ENCODE measurements at places on chromosomes 3 and 15.

- DNase-seq, result no peak
Measured at GRCh38 chr3:135084405-135084804, 289.3 kb downstream of the EPHB1 start.

DNA sequence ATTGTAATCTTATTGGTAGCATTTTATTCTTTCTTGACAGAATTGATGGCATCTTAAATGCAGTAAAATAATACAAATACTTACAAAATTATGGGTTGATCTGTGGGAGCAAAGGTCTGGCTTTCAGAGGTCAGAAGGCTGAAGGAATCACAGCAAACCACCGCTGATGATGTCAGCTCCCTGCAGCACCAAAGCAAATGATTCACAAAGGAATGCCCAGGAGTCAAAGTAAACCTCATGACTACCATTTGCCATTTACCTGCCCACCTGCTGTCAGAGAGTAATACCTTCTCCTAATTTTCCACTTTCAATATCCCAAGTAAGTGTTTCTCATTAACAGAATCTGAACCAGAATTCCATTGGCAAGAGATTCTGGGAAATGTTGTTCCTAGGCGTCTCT is 46.1 kb downstream of the CPA3 start:
- no peak for DNase-seq

DNA sequence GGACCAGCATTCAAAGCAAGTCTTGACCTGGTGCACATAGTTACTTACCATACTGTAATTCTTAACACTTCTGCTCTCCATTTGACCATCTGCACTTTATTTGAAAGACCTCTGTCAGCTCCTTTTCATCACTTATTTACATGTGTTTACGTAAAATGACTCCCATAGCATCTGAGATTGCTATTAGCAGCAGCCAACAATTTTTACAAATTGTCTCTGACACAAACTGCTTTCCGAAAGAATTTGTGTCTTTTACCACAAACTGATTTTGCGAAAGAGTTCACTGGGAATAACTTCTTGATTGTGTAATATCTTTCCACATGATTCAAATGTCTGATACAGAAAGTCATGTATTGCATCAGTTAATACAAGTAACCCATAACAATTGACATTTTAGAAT is 144.1 kb upstream of the PEX5L start:
- DNase-seq, result no peak

- DNase-seq, result no peak
Measured at GRCh38 chr15:72856549-72857040, 73.0 kb upstream of the ADPGK start.

DNA sequence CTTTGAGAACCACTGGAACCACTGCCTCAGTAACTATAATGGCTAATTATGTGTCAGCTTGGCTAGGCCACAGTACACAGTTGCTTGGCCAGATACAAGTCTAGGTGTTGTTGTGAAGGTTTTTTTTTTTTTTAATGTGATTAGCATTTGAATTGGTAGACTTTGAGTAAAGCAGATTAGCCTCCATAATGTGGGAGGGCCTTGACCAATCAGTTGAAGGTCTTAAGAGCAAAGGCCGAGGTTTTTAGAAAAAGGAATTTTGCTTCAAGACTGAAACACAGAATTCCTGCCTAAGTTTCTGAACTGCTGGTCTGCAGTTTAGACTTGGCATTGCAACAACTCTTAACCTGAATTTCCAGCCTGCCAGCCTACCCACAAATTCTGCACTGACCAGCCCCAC is 451.6 kb upstream of the AZI2 start:
- DNase-seq, result no peak

GRCh38 chr3:107512108-107512507 is 10.7 kb upstream of the BBX start:
- no peak for DNase-seq

DNA sequence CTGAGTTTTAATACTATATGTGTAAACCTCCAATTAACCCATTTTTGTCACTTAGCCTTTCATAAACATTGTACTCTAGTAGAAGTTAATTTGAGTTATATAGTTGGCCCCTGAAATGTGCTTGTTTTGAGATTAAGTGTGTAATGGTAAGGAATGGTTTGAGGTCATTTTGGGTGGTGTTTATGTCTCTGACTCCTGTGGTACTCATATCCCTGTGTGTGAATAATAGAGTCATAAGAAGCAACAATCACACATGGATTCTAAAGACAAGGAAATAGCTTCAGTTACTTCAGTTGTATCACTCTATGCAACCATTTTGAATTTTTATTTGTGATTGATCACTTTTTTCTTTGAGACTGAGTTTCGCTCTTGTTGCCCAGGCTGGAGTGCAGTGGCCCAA is 408.5 kb downstream of the MFSD1 start:
- DNase-seq, result no peak

DNA sequence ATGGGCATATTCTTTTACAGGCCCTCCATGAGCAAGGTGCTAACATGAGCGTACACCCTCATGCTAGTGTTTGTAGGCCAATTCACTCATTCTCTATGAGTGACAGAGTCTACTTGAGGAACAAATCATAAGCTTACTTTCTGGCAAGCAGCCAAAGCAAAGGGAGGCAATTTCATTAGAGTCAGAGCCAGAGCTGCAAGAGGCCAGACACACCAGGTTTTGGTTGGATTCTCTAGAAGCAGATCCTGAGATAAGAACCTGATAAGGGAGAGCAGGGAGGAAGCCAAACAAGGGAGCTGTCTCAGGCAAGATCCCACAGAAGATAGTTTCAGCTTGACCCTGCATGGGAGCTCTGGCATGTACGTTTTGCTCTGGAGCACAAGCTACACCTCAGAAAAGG is 214.1 kb upstream of the CTNNB1 start:
- no peak for DNase-seq

GRCh38 chr3:113232342-113232741 is 21.0 kb downstream of the BOC start:
- DNase-seq, result no peak

DNA sequence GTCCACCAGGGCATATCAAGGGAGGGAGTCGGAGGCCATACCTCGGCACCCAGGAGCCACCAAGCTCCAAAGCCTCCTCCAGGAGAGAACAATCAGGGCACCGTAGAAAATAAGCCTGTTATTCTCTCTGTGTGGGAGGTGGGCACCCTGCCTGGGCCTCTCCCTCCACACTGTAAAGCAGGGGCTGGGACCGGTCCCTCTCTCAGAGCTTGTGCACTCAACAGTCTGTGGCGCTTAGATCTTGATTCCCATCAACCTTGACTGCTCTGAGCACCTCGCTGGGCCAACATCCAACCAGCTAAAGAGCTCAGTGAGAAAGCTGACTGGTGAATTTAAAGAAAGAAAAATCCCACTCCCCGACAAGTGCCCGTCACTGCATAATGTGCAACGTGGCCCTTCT is 53.0 kb downstream of the PCSK6 start:
- DNase-seq, result no peak

GRCh38 chr3:18666655-18667054 is 241.5 kb upstream of the SATB1 start:
- DNase-seq, result no peak

GRCh38 chr3:114293838-114294535 is at the start of gene TIGIT:
Gene TIGIT, plus strand, starts transcription at chr3:114294028. Its CDS starts 34 bp downstream, at chr3:114294062.
- no peak for DNase-seq

All from adrenal gland (tissue), 19 donors.